ENCODE measurements at places on chromosomes 4 and X.
A peak's percentile ranks its signal among the peaks of the same experiment; 100 is the strongest.

DNA sequence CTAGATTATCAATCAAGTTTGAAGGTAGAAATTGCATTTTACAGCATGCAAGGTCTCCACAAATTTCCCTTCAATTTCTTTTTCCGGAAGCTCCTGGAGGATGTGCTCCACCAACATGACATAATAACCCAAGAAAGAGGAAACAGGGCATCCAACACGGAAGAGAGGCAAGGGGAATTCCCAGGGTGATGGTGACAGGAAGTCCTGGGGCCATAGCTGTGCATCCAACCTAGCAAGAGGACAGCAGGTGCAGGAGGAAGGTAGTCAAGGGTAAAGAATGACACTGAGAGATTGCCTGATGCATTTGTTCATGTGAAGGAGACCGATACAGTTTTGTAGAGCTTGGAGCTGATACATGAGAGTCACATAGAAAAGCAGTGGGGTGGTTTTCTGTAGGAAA is 115.7 kb upstream of the LSM6 start:
- no peak for DNase-seq

GRCh38 chrX:131734621-131735020 is 190.7 kb downstream of the OR13H1 start:
- no peak for DNase-seq

DNA sequence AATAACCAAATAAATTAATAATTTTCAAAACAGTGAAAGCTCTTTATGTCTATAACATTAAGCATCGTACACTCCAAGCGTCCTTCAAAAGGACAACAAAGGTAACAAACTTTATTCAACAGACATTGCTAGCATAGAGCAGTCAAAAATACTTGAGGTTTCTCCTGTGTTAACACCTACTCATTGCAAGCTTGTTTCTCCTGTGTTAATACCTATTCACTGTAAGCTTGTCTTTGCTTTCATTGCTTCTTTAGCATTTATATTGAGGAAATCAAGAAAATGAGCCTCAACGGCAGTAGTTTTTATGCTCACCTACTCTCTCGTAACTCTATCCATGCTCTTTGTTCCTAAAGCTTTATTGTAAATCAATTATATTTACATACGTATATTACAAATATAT is 3.5 kb downstream of the SPOCK3 start:
- DNase-seq, result no peak

DNA sequence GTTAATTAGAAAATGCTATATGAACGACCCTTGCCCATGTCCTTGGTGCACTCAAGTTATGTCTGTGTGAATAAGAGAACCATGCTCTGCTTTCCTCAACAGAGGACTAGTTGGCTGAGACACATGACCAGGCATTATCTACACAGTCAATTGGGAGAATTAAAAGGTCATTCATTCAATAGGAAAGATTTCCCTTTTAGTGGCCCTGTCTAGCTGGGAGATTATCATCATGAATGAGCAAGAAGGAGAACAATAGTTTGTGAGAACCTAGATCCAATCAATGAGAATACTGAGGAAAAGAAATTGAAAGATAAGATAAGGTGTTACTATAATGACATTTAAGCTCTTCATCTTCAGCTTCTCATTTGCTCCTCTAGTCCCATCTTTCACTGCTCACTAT is 1033.4 kb upstream of the LCORL start:
- no peak for DNase-seq

DNA sequence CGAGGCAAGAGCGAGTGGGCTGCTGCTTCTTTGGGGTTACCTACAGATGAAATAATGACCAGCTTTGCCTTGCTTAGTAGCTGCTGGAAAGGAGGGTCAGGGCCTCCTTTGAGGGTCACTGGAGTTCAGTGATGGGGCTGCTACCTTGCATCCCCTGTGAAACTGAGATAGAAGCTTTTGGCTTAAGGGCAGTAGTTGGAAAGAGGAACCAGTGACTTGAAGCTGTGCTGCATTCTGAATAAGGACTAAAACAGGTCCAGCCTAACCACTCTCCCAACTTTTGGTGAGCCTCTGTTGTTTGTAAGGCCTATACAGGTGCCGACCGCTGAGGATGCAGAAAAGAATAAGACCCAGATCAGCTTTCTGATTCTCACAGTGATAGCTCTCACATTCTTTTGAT is 41.2 kb downstream of the RASL11B start:
- no peak for DNase-seq

DNA sequence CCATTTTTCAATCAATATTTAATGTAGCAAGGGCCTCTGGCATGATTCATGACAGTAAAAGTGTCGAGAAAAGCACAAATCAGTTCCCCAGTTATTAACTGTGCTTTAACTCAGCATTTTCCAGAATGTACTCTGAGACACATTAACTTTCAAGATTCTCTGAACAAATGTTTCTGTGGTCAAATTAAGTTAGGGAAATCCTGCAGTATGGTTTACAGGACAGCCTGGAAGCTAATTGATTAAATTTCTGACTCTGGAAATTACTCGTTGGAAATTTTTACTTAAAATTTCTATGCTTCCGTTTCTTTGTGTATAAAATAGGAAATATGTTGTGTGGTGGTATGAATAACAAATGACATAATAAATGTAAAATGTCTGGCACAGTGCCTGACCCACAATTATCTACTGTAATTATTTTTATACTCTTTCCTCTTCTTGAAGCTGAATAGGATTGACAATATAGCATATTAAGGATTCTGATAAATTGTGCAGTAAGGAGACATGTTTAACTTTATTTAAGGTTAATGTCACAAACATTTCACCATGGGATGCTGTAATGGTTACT is 33.7 kb downstream of the STK32B start:
- DNase-seq, result no peak

- no peak for DNase-seq
Measured at GRCh38 chr4:137393044-137393443, 139.2 kb downstream of the PCDH18 start.

- DNase-seq, result no peak
Measured at GRCh38 chr4:8191136-8191747, 7.8 kb upstream of the SH3TC1 start.

DNA sequence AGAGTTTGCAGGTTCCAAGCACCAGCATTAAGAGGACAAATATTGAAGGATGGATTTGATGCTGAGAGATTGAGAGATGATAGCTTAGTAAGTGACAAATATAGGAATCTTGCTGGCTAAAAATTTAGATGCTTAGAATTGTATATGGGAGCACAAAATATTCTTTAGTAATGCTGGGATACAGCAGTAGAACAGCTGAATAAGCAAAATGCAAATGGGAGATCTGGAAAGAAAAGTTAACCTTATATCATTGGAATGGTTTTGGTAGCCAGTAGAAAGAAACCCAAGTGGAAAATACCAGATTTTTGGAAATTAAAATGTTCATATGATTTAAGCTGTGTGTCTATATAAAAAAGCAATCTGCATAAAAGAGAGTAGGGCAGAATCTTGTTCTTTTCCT is 308.6 kb upstream of the CPEB2 start:
- no peak for DNase-seq

- no peak for DNase-seq
Measured at GRCh38 chr4:57061395-57061794, 48.8 kb downstream of the IGFBP7 start.

- no peak for DNase-seq
Measured at GRCh38 chrX:32896088-32896487, 315.3 kb downstream of the DMD start.

DNA sequence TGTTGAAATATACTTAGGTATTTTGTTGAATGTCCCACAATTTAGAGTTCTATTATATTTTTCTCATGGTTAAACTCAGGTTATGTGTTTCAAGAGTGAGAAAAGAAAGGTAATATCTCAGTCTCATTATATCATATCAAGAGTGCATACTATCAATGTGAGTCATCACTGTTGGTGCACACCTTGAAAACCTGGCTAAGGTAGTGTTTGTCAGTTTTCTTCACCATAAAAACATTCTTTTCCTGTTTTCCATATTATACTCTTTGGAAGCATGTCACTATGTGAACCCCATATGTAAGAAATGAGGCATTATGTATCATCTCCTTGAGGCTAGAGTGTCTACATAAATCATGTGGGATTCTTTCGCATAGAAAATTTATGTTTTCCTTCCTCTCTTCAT is 307.6 kb upstream of the CTSO start:
- no peak for DNase-seq

- no peak for DNase-seq
Measured at GRCh38 chr4:138192113-138192512, 50.0 kb downstream of the SLC7A11 start.

GRCh38 chr4:153447175-153447905 is 18.8 kb upstream of the TMEM131L start:
- no peak for DNase-seq

DNA sequence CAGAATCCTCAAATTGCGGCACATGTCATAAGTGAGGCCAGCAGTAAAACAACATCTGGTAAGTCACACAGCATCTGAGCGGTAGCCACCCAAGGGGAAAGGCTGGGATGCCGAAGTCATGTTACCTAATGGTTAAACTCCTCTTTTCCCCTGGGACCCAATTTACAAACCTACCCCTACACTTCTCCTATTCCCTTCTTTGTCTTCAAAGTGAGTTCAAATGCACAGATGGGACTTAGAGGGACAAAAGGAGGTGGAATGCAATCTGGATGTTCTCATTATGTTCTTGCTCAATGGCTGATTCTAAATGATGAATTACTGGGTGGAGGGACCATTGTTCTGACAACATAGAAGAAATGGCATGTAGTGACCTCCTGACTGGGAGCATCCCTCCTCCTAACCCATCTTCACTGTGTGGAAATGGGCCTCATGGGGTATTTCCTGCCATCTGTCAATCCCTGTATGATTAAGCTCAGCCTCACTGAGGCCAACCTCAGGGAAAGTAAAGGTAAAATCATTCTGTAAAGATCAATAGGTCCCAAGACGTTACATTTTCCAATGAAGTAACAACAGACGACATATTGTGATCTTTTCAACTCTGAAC is 8.5 kb downstream of the CD40LG start:
- DNase-seq, result no peak

DNA sequence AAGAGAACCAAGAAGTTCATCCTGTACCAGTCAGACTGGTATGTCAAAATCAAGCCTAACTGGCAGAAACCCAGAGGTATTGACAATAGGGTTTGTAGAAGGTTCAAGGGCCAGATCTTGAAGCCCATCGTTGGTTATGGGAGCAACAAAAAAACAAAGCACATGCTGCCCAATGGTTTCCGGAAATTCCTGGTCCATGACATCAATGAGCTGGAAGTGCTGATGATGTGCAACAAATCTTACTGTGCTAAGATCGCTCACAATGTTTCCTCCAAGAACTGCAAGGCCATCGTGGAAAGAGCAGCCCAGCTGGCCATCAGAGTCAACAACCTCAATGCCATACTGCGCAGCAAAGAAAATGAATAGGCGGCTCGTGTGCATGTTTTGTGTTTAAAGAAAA is 172.7 kb upstream of the MED14 start:
- no peak for DNase-seq

GRCh38 chr4:7546809-7547367 is 112.2 kb upstream of the PSAPL1 start:
- DNase-seq, result no peak

GRCh38 chrX:78725287-78725686 is 22.2 kb upstream of the LPAR4 start:
- DNase-seq, result no peak

- DNase-seq, result no peak
Measured at GRCh38 chrX:150364347-150365050, 1.4 kb downstream of the MAMLD1 start.

- no peak for DNase-seq
Measured at GRCh38 chr4:7763788-7764187, 175.9 kb downstream of the AFAP1 start.

- DNase-seq, result no peak
Measured at GRCh38 chr4:46254788-46255187, 130.9 kb upstream of the GABRG1 start.

GRCh38 chr4:30721185-30722091 is 1.3 kb downstream of the PCDH7 start:
- DNase-seq, result peak; percentile 18

DNA sequence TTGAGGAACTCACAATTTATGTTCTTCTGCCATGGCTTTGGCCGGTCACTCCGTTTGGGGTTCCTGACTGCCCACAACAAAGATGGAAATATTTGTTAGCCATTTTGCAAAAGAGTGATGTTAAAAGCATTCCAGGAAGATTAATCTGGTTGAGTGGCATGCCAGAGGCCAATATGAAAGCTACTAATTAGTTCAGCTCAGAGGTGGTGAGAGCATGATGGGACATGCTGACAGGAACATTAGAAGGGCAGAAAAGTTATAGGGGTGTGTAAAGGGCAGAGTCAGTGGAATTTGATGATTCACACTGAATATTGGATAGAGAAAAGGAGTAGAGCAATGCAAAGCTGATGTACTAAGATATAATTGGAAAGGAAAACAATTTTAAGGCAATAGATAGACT is 94.4 kb downstream of the TLL1 start:
- DNase-seq, result no peak

- no peak for DNase-seq
Measured at GRCh38 chrX:129738466-129739308, at the start of gene XPNPEP2. TSS of gene XPNPEP2 (plus strand) at chrX:129738979. CDS start at chrX:129739214, 235 bp downstream.

DNA sequence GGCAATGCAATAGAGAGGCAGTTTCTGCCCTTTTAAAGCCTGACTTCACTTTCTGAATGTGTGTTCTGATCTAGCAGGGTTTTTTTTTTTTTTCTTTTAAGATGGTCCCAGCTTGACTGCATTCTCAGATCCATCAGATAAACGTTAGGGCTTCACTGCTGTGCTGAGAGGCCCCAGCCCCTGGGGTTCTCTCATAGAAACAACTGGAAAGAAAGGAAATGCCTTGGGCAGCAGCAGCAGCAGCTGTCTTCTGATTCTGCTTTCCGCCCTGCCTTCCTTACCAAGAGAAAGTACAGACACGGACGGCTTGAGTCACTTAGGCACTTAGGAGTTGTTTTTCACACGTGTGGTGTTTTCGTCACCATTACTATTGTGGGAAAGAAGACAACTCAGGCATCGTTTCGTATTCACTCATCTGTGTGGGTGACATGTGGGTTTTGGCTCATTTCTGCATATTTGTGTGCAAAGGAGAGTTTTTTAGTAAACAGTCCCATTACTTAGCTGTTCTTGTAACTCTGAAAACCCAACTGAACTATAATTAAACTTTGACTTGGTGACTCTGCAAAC is 172.0 kb downstream of the PTTG2 start:
- DNase-seq, result peak; percentile 17

- DNase-seq, result no peak
Measured at GRCh38 chr4:116499-116898, 7.8 kb upstream of the ZNF718 start.

GRCh38 chr4:112813790-112814189 is 176.8 kb downstream of the LARP7 start:
- DNase-seq, result no peak

DNA sequence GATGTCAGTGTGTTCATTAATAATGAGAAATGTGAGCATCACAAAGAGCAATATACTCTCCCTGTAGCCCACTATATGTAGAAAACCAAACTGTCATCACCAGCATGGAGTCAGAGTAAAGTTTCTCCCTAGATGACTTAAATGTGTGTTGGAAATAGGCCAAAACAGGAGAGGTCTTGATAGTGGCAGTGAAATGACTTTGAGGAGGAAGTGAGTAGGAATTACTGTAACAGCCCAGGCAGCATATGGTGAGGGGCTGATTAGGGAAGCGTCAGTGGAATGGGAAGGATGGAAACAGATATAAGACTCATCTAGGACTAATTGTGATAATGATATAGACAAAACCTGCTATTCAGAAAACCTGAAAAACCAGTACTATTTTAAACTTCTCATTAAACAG is 83.9 kb downstream of the ATXN3L start:
- DNase-seq, result no peak

Measured in hippocampal formation (tissue), 2 donors.